ENCODE measurements at places on chromosomes 7 and 10. TPM values are rescaled to one million over a fixed set of nuclear protein-coding genes. Genes with fewer than 3 reads are reported as not detected.
A peak's percentile ranks its signal among the peaks of the same experiment; 100 is the strongest.

GRCh38 chr10:98384531-98385133 is 30.4 kb downstream of the PYROXD2 start:
- no peak for DNase-seq

DNA sequence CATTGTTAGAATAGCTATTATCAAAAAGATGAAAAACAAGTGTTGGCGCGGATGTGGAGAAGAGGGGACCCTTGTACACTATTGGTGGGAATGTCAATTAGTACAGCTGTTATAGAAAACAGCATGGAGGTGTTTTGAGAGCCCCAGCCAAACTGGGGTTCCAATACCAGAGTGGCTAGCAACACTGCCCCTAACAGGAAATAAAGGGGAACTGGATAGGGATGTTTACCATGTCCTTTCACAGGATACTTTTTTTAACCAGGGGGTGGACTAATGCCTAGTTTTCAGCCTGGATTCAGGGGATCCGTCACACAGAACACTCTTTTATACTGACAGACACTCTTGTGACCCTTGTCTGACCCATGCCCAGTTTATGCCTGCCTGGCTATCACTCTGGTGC is 6.9 kb upstream of the GSTK1 start:
- no peak for DNase-seq

GRCh38 chr7:98881561-98882315 is 3.4 kb downstream of the TRRAP start:
- peak; percentile 39 for DNase-seq

DNA sequence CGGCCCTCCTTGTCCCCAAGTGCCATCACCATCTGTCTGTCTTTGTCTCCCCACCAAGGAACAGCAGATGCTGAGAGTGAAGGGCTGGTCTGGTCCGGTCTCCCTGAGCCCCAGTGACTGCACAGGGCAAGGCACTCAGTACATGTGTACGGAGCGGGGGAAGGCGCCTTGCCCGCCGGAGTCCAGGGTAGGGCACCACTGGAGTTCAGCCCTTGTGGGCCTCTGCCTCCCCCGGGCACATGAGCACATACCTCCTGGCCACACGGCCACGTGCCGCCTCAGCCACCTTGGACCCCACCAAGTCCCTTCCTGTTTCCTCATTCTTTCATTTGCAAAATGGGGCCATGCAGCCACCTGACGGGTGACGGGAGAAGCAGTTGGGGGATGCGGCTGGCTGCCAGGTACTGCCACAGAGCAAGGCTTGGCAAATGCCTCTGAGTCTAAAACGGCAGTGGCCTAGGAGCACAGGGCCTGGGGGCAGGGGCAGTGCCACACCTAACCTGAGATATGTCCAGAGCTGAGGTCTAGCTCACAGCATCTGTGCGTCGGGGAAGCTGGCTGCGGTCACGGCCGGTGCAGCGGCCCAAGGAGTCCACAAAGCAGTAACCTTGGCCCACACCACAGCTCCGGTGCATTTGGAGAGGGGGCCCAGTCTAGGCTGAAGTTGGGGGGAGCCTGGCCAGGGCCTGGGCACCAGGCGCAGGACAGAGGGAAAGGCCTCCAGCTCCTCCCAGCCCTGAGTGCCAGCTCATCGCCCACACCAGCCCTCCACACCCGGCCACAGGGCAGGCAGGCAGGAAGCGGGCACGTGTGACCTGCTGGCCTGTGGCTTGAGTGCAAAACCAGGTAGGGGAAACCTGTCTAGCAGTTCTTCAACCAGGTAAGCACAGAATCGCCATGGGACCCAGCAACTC is 5.2 kb downstream of the ADAP1 start:
- peak; percentile 45 for DNase-seq

DNA sequence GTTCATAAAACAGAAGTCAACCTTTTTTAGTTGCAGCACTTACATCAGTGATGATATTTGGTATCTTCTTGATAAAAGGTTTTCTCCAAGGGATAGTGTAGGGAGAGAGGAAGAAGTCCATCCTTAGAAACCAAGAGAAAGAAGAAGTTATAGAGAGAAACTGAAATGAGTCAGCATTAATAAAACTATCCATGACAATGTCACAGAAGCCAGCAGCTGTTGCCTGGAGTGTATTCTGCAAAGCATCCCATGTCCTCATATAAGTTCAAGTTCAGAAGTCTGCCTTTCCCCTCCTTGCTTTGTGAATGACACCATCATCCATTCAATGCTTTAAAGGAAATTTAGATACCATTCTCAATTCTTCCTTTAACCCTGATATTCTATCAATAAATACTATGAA is 14.4 kb upstream of the COL1A2 start:
- DNase-seq = no peak

GRCh38 chr10:96585736-96586418 is 935 bp downstream of the TM9SF3 start:
- peak; percentile 11 for DNase-seq

- DNase-seq = no peak
These were observed 591.9 kb upstream of the IGFBP3 start for GRCh38 chr7:46512891-46513413.

DNA sequence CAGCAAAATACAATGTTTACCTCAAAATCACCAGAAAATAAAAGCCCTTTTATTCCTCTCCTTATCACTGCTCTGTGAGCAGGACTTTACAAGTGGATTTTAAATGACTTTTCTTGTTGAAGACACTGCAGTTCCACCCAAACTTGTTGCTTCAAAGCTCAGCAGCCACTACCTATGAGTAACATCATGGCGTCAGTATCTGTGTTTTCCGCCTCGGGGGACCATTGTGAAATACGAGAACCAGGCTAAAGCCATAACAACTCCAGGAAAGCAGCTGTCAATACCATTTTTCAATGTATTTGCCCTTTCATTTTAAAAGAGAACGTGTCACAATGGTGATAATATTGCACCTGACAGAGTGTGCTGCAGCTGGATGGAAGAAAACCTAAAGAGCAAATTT is 284.0 kb upstream of the RNF32 start:
- no peak for DNase-seq

DNA sequence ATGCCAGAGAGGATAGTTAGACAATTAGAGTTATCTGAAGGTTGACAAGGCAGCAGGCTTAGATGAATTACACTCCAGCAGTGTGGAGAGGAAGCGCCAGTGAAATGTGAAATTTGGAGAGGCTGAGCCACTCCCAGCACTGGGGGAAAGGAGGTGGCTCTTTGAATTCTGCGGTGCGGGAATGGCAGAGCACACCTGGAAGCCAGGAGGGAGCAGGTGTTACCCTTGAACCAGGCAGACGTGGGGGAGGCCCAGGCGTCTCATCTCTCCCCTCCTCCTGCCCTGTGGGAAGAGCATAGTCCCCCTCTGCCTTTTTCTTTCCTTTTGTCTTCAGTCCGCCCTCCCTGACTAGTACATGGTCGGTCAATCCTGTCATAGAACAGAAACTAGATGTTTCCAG is 203.1 kb downstream of the DPP6 start:
- DNase-seq = no peak

DNA sequence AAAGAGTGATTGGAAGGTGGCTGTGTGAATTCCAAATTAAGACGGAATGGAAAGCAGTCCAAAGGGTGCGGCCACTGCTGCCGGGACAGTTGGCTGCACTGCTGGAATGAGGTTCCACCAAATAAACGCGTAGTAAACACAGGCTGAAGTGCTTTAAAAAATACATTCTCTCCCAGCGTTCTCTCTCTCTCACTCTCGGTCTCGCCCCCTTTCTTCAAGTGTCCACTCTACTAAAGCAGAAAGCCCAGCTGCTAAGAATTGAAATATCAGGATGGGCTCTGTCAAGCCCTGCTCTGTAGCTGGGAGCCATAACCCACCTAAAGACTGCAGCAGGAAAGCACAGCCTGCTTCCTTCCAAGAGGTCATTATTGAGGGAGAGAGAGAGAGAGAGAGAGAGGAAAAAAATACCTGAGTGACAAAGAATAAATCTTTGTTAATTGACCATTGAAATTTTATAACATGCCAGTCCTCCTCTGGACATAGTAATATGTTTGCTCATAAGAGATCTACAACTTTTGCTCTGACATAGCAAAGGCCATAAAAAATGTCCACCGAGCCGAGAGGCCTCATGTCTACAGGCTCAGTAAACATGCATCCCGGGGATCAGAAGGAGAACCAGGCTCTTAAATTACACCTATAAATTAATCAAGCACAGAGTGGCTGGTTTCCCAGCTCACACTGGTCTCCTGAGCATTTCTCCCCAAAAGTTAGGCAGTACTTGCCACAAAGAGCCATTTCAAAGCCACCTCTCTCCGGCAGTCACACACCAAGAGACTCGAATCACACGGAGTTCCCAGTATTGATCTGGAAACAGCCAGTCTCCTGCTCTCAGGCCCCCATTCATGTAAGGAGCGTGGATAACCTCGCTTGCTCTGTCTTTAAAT is 72.8 kb downstream of the FGFR2 start:
- no peak for DNase-seq

DNA sequence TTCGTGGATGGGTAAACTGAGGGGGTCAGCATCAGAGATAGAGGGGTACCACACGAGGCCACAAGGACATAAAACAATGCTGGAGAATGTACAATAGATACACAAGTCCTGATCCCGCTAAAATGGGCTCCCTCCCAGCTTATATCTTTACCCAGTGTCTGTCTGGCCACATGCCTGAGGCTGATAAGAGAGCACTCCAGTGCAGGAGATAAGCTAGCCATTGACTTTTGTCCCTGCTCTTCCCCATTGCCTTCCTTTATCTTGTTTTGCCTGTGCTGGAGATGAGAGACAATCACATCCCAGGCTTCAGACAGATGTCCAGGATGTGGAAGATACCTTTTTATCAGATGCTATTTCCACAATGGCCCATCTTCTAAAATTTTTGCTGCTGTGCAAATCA is 6.0 kb downstream of the GAD2 start:
- no peak for DNase-seq

DNA sequence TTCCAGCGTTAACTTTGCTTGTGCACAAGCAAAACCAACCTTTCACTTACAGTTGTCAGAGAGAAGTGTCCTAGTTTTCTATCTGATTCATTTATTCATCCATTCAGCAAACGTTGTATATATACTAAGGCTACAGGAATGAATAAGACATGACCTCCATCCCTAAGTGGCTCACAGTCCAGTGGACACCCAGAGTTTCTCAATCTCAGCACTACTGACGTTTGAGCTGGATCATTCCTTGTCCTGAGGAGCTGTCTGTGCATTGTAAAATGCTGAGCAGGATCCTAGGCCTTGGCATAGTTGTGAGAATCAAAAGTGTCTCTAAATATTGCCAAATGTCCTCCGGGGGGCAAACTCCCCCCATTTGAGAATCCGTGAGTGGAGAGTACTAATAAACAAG is 166.7 kb upstream of the PRKCQ start:
- no peak for DNase-seq

GRCh38 chr7:2475678-2476015 is 551 bp downstream of the GRIFIN start:
- DNase-seq = no peak

GRCh38 chr10:113820507-113820906 is 33.4 kb downstream of the DCLRE1A start:
- DNase-seq = no peak

DNA sequence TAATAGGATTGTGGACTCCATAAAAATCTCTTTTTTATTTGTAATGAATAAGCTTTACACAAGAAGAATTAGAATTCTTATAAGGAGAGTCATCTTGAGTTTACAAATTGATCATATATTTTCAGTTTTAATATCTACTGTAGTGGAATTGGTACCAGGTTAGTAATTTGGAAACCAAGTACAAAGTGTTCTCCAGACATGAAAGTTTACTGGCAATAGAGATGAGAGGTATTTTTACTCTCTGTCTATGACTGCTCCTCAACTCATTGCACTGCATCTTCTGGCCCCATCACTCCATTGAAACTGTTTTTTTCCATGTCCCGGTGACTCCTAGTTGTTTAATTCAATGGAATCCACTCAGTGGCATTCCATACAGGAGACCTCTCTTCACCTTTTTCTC is 164.5 kb upstream of the SMIM30 start:
- no peak for DNase-seq

DNA sequence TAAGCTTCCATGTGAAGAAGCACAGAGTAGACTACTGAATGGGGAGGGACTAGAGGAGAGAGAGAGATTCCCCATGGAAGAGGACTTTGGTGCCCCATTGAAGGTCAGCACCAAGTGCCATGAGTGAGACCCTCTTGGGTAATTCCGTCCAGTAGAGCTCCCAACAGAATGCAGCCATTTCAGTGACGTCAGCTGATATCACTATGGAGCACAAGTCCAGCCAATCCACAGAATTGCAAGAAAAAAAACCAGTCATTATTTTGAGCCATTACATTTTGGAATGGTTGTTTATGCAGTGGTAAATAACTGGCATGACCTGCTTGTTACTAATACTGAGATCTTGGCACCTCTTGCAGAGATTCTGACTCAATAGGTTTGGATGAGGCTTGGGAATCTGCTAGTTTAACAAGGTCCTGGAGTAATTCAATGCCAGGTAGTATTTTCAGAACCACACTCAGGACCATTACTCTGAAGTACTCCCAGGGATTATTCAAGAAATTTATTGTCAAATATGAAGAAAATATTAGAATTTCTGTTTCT is 52.6 kb upstream of the SP8 start:
- peak; percentile 57 for DNase-seq

- DNase-seq = peak; percentile 81
These were observed 178.2 kb downstream of the DIP2C start for GRCh38 chr10:511101-511848.

- DNase-seq = no peak
These were observed 91.3 kb downstream of the CALD1 start for GRCh38 chr7:134870781-134871180.

- DNase-seq = no peak
These were observed 918.6 kb upstream of the AUTS2 start for GRCh38 chr7:68679459-68680234.

GRCh38 chr10:49612513-49613164 is 1.2 kb upstream of the CHAT start:
- DNase-seq = no peak

DNA sequence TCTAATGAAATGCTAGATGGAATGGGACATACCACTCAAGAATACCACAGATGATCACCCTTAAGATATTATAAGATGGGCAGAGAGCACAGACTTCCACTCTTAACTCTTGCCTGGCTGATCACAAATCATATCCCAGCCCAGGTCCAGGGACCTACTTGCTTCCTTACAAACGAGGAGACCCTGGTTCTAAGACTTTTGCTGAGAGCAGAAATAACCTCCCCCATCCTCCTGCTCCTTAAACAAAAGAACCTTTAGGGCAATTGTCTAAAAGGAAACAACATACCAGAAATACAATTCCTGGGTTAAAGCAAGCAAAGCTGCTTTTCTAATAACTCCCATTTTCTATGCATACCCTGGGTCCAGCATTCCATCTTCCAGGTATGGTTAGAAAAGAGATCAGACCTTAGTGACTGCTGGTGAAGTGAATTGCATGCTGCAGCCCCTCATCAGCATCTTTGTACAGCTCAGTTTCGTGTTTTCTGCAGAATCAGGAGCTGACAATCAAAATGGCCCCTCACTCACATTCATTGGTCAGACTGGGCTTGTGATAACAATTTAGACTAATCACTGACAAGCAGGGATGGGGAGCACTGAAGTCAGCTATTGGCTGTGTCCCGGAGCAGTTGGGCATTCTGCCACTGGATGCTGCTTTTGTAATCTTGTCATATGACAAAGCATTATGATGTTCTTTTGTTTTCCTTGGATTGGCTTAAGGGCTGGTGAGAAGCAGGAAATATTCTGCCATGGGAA is 14.6 kb downstream of the IFIT3 start:
- DNase-seq = peak; percentile 54

- DNase-seq = no peak
These were observed 5.9 kb downstream of the GNAT3 start for GRCh38 chr7:80505900-80506500.

The CTTNBP2 gene
- total RNA-seq = not detected

The ANXA8 gene
- 336 TPM for total RNA-seq

The LIPF gene
- not detected for total RNA-seq

The ZNF511 gene
- 10.5 TPM for total RNA-seq

The OGDHL gene
- 0.40 TPM for total RNA-seq

The IQUB gene
- 0.26 TPM for total RNA-seq
